Activated CD8-positive, alpha-beta memory T cell treated with anti-CD3 and anti-CD28 coated beads for 48 hours (primary cell): ENCODE measurements at places on chromosomes 3 and 15.

- DNase-seq = no peak
These were observed 120.3 kb downstream of the FMN1 start for GRCh38 chr15:33074212-33074611.

DNA sequence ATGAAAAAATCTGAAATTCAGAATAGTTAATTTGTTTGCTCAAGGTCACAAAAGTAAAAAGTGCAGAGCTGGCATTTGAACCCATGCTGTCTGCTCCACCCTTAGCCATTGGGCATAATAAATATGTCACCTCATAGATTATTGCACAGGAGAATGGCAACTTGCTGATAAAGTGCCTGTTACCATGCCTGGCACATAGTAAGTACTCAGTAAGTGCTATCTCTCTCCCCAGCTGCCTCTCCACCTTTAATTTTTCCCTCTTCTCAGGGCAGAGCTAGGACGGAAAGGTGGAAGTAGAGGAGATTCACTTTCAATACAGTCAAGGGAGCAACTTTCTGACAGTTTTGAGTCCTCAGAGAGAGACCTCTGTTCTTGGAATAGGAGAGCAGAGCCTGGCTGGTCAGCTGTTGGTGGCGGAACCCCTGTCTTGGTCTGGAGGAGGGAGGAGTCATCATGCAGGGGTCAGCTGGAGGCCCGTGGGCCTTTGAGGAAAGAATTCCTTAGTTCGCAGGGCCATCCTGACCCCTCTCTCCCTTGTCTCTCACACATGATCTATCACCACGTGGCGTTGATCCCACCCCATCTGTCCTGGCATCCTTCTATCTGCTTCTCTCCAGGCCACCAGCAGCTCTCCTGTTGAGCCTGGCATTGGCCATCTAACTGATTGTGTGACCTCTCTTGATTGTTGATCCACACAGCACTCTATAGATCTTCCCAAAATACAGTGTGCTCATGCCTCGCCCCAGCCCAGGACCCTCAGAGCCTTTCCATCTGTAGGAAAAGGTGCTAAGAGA is 149.3 kb downstream of the RPLP1 start:
- no peak for DNase-seq

GRCh38 chr3:172568701-172569100 is 45.5 kb upstream of the TNFSF10 start:
- DNase-seq = no peak

DNA sequence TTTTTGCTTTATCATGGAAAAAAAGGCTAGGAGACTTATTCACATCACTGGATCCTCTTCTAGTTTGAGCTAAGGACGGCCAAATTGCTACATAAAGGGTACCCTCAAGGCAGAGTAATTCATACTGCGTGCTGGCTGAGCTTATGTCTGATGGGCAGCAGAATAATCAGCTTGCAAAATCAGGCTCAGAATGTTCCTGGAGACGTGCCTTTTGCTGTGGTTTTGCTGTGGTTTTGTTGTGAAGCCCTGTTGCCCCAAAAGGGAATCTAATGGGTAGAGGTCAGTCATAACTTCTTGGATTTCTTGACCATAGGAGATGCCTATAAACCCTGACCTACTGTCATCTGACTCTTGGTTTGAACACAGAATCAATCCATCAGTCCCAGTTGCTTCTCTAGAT is 189.9 kb downstream of the SOX2 start:
- no peak for DNase-seq

DNA sequence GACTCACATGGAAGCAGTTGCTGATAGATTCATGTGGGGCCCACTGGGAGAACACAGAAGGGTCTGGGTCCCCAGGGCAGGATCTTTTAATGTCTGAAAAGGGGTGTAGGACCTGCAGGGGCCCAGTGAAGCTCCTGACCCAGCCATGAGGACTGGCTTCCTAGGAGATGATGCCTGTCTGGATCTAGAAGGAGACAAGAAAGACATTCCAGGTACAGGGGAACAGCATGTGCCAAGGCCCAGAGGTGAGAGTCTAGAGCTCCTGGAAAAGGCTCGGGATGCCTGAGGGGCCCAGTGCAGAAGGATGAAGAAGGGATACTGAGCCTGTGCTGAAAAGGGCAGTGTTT is 4.7 kb upstream of the SEMA3F start:
- DNase-seq = no peak

DNA sequence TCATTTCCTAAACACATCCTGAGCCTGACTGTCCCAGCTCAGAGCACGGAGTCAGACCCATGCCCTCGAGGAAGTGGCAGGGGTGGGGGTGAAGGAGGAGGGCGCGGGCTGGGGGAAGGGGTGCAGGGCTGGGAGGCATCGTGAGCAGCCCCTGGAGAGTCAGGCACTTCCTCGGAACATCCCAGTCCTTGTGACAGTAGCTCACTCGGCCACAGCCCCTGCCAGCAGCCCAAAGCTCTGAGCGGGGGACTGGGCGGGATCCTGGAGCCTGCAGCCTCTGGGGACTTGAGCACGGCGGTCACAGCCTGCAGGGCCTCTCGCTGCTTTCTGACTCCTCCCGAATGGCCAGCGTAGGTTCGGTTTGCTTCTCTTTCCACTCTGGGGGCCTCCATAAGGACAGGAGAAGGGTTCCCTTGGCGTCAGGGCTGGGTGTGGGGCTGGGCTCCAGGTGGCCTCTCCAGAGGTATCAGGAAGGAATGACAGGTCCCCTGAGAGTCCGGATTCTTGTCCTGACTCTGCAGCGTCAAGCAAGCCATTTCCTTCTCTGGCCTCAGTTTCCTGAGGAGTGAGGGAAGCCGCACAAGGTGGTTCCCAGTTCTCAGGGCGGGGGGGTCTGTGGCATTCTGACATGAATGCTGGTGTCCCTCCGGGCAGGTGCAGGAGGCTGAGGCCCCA is 20.9 kb downstream of the PSTPIP1 start:
- no peak for DNase-seq

DNA sequence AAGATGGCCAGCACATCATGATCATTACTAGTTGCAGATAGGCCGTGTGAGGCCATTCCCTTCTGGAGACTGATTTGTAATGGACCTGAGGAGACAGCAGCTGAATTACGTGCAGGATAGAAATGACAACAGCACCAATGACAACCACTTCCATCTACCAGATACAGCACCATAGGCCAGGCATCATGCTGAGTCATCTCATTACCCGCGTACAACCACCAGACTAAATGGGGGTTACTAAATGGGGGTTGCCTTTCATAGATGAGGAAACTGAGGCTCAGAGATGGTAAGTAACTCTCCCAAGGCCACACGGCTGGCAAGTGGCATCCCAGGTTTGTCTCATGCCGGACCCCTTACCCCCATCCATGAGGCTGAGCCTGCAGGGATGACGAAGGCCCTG is 32.8 kb upstream of the FAM107A start:
- DNase-seq = no peak

DNA sequence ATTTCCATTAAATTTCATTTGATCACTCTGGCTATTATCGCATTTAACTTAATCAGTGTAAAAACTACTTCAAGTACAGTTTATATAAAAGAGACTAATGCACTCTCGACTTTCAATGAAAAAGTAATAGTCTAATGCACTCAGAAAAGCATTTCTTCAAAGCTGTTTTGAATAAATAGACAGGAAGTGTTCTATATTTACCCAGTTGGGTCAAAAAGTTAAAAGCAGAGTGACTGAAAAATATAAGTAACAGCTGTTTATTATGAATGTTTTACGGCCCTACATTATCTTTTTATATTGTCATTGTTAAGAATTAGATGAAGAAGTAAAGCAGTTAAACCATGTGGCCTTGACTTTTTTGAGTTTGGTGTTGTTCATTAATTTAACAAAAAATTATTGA is 391.8 kb downstream of the ZPLD1 start:
- no peak for DNase-seq

- DNase-seq = no peak
These were observed 175.1 kb upstream of the ATP11B start for GRCh38 chr3:182618085-182618732.

- no peak for DNase-seq
These were observed 941 bp upstream of the SH3BP5 start for GRCh38 chr3:15333099-15333955.

GRCh38 chr15:38084289-38084688 is 149.8 kb downstream of the TMCO5A start:
- no peak for DNase-seq

GRCh38 chr15:90402767-90403166 is 14.7 kb downstream of the IQGAP1 start:
- no peak for DNase-seq

GRCh38 chr3:141538568-141539240 is 51.9 kb downstream of the RASA2 start:
- no peak for DNase-seq

DNA sequence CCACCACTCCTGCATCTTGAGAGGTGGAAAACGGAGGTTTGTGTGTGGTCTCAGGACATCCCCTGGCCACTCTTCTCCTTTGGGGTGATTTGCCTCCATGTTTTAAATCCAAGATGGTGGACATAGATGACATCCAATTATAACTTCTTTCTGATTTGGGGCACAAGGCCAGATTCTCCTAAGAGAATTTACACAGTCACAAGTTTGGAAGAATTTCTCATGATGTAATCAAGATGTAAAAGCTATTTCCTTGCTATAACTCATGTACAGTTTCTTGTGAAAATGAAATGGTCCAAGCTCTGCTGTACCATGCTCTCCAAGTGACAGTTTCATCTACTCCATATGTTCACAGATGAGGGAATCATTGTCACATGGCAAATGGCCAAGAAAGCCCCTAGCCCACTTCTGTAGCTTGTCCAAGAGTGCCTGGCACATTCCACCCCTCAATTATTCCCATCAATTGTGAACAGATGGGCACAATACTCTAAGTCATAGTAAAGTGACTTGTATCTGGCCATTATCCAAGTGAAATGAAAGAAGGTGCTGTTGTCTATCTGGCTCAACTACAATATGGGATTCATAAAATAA is 134.6 kb upstream of the ROPN1 start:
- no peak for DNase-seq

DNA sequence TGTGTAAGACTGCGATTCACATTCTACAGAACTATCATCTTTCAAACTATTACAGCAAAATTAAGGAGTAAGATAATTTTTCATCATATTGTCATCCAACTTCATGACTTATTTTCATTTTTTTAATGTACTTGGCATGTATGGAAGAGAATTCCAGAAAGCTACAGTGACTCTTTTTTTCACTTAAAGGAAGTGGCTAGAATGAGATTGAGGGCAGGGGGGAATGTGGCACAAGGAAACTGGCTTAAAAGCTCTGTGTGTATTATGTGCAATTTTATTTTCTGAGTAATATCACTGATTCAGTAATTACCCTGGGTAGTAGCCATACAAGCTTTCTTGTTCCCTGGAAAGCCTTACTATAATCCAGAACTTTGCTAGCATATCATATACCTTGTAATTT is 94.6 kb downstream of the FILIP1L start:
- DNase-seq = no peak

- no peak for DNase-seq
These were observed 136.2 kb downstream of the TJP1 start for GRCh38 chr15:29686079-29686425.

GRCh38 chr3:184907681-184908649 is 96.0 kb downstream of the VPS8 start:
- DNase-seq = no peak

DNA sequence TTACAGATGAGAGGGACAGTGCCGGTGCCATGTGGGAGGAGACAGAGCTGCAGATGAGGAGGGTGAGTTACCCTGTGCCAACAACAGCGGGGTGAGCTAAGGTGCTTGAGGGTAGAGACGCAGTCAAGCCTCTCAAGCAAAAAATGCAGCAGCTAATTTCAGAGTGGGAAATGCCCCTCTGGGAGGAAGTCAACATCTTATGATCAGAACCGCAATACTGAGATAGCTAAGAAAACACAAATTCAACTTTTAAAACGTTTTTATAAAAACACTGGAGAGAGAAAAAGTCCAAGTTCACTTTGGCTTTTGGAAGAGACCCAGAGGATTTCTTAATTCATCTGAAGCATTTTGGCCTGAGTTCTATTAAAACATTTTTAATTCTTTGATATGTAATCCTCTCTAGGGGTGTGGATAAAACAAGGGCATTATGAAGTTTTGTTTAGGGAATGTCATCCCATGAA is 319.2 kb downstream of the SLC9A9 start:
- DNase-seq = no peak

GRCh38 chr15:75840659-75841058 is 2.6 kb upstream of the UBE2Q2 start:
- DNase-seq = no peak

GRCh38 chr3:136620436-136620835 is 131.7 kb downstream of the STAG1 start:
- no peak for DNase-seq

- no peak for DNase-seq
These were observed 113.1 kb upstream of the ABHD17C start for GRCh38 chr15:80581976-80582375.

GRCh38 chr15:94834494-94834893 is 603.1 kb downstream of the MCTP2 start:
- no peak for DNase-seq

- no peak for DNase-seq
These were observed 566.3 kb downstream of the AGBL1 start for GRCh38 chr15:86645925-86646500.

DNA sequence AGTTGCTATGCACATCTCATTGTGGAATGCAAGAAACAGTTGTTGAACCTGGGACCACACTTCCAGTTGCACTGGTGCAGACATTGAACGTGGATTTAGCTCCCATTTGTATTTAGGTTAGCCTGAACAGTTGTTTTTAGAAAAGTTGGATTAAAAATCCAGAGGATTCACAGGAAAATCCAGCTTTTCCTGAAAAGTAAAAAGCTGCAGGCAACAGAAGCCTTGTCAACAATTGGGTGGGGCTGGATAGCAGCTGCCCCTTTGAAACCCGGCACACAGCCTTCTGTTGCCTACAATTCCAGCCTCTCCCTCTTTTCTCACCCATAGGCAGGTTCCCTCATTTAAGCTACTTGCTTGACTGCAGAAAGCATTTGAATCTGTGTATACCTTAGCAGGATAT is 165.3 kb upstream of the TBL1XR1 start:
- no peak for DNase-seq

DNA sequence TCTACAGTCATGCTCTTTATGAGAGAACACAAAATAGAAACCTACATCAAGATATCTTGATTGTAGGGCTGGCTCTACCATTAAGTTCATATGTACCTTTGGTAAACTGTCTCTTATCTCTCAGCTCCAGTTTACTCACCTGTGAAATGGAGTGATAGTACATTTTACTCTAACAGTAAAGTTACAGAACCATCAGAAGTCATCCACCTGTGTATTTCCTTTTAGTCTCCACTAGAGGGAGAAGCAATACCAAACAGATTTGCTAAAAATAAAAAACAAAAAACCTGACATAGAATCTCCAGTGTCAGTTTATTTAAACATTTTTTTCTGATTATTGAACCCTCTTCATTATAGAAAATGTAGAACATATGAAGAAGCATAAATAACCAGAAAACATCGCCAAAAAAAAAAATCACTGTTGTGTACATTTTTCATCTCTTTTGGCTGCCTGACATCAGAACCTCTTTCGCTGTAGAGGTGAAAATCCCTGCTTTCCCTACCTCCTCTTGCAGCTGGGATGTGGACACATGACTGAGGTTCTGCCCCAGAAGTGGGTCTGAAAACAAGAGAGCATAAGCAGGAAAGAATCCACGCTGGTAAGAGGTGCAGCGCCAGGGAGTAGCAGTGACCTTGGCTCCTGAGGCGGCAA is 48.7 kb upstream of the WDR72 start:
- DNase-seq = no peak
